ENCODE measurements at places on chromosomes 7 and 10.

DNA sequence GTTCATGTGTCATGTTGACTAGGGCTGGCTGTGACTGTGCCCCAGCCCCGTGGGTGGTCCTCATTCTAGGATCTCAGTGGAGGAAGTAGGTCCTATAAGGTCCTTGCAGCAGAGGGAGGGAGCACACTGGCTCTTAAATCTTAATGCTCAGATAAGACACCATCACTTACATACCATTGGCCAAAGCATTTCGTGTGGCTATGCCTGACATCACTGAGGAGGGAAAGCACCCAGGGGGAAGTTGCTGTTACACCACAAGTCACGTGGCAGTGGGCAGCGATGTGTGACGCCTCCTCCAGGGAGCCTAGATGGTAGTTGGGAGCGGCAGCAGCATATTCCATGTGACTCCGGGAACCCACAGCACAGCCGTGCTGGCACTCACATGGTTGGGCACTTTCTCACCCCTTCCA is 224.7 kb upstream of the SH2B2 start:
- peak; percentile 49 for DNase-seq

DNA sequence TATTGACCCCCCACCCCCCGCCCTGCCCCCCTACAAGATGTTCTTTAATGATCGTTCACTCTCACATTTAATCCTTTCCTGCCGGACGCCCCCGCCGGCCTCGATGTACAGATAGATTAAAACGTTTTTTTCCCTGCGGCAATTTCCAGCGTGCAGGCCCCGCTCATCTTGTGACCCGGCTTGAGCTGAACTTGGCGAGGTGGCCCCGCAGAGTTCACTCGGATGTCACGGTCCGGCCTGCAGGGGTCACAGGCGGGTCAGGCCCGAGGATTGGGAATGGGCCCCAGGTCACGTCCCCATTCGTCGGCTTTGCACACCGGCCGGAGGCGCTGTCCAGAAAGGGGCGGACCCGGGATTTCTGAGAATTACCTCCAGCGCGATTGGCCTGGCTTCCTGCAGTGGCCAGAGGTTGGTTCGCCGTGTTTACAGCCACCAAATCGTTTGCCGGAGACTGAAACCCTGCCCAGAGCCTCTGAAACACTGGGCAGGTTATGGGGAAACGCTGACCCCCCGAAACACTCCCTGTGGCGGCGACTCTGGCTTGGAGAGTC is 1.9 kb upstream of the CYP26A1 start:
- no peak for DNase-seq

DNA sequence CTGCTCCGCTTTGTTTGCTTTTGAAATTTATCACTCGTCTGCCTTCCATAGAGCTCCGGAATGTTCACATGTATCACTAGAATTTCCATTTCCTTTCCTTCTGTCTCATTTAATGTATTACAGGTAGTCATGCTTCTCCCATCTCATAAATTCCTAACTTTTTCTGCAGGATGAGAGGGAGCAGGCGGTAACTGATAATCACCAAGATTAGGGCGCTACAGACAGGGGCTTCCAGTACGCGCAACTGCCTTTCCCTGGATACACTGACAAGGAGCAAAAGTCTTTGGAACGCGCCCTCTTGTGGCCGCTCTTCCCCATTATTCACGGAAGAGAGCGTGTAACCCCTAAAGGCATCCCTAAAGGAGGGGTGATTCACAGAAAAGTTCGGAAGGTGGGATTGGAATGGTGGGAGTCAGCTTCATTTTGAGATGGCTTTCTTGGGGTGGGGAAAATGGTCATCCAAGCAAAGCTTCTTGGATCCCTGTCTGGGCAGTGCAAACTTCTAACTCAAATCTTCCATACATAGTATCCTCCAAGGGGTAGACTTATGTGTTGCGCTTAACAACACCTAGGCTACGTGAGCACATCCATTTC is 6.5 kb downstream of the INHBA start:
- peak; percentile 89 for DNase-seq

DNA sequence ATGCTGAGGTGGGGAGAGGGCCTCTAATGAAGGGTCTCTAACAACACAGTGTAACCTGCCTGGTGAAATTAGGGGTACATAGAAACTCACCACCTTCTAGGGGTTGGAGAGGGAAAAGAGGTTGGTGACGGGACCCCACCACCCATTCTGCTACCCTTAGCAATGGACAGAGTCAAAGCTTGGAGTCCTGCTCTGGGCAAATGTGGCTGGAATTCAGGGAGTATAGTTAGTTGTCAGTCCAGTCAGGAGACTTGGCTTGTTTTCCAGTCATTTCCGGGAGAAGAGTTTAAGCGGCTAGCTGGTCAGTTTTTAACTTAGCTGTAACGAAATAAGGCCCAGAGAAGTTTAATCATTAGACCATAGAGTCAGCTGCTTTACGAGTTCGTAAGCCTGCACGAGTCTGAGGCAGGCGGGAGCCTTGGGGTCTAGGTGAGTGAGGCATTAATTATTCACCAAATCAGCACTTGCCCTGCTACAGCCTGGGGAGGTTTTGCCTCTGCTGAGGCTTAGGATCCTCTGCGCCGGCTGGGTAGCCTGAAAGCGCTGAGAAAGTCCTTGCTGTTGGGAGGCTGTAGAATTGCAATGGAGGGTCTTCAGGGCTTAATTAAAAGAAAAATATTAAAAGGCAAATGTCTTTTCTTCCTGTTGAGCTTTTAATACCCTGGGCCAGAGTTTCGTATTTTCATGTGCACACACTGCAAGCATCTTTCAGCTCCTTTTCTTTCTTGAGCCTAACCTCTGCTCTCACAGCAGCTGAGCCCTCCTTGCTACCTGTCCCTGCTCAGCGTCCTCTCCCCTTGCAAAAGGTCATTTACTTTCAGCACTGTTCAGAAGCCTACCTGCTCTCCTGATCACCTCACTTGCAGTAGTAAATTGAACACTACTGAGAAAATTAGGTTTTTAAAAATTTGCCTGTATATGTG is 1.5 kb upstream of the LAMB1 start:
- DNase-seq = peak; percentile 32

DNA sequence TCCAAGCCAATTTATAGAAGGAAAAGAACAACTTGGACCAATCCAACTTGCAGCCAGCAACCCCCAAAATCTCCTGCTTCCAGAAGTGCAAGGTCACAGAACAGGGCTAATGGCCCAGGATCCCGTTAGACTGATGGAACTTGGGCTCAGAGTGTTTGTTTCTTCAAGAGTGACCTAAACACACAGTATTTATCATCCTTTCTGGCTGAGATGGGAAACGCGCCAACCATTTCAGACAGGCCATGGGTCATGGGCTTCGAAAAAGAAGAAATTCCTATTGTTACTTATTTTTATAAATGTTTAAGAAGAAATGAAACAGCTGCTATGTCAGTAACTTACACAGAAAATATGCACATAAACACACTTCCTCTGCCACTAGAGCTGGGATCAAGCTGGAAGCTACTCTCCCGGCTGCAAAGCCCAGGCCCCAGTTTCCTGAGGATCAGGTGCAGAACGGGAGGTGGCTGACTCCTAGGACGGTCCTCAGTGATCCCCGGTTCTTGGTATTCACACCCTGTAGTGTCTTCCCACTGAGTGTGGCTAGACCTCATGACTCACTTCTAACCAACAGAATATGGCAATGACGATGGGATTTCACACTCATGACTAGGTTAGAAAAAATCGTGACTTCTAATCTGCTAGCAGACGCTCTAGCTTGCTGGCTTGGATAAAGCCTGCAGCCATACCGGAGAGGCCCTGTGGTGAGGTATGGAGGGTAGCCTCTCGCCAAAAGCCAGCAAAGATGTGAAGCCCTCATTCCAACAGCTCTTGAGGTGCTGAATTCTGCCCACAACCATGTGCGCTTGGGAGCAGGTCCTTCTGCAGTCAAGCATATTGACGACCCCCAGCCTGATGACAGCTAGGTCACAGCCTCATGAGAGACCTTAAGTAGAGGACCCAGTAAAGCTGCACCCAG is 60.2 kb downstream of the CHST15 start:
- DNase-seq = peak; percentile 66

- no peak for DNase-seq
Measured at GRCh38 chr7:155761162-155761561, 51.1 kb downstream of the SHH start.

- no peak for DNase-seq
Measured at GRCh38 chr10:132781556-132781955, 4.4 kb downstream of the NKX6-2 start.

Data from fibroblast of skin of right biceps (primary cell).